Suppressor macrophage treated with lipopolysaccharide for 1 hour (primary cell): ENCODE measurements at places on chromosomes 6 and 20.

DNA sequence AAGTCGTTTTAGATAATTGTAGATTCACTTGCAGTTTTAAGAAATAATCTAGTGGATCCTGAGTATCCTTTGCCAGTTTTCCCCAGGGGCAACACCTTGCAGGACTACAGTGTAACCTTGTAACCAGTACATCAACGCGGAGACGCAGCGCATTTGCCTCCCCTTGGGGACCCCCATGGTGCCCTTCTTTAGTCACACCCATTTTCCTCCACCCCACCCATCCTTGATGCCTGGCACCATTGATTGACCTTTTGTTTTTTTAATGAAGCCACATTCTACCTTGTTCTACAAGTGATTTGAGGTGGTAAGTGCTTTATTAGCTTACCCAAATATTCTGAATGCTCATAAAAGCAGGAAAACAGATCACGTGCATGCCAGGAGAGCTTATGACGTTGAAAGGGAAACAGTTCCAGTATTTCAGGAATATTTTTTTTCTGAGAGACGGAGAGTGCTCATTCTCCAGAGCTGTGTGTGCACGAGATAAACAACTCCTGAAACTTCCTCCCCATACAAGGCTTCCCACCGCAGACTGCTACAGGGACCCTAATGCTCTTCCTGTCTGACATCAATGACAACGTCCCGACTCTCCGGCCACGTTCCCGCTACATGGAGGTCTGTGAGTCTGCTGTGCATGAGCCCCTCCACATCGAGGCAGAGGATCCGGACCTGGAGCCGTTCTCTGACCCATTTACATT, 35.7 kb downstream of the CDH26 start:
- DNase-seq: no peak

DNA sequence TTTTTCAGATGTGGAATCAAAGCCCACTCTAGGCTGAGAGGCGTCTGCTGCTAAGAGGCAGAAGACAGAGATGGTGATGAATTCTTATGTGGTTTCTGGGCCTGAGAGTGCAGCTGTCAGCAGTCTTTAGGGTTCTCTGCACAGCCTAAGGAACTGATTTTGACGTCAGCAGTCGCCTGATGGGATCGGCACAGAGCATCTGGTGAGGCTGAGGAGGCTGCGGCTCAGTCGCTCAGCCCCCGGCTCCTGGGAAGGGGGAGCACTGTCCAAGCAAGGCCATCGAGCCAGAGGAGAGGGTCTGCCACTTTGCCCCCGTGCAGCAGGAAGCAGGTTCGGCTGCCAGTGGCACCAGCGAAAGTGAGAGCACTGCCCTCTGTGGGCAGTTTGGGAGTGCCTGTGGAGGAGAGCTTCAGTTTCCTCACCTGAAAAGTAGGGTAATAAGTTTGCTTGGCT, 92.5 kb downstream of the TCP11 start:
- peak; percentile 75 for DNase-seq

GRCh38 chr6:148103436-148103835, 239.2 kb upstream of the SASH1 start:
- DNase-seq: no peak

GRCh38 chr6:13375360-13375878, 47.1 kb upstream of the TBC1D7 start:
- DNase-seq: no peak

DNA sequence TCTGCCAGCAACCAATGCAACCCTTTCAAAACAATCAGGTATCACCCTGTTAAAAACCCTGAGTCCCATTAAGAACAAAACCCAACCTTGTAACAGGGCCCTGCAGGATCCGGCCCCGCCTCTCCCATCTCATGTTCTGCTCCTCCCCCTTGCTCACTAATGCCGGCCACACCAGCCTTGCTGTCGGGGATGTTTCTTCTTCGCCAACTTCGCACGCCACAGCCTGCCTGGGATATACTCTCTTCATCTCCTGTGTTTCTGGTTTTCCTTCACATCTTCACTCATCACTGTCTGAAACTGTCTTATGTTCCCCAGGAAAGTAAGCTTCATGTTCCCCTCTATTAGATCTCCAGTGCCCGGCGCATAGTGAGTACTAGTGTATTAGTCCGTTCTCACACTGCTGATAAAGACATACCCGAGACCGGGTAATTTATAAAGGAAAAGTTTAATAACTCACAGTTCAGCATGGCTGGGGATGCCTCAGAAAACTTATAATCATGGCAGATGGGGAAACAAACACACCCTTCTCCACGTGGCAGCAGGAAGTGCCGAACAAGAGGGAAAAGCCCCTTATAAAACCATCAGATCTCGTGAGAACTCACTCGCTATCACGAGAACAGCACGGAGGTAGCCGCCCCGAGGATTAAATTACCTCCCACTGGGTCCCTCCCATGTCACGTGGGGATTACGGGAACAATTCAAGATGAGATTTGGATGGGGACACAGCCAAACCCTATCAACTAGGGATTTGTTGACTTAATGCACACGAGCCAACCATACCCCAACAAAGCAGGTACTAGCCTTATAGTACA, 5.1 kb downstream of the TP53RK start:
- no peak for DNase-seq

- no peak for DNase-seq
These were observed 25.8 kb downstream of the BCAS4 start for GRCh38 chr20:50820515-50821256.

DNA sequence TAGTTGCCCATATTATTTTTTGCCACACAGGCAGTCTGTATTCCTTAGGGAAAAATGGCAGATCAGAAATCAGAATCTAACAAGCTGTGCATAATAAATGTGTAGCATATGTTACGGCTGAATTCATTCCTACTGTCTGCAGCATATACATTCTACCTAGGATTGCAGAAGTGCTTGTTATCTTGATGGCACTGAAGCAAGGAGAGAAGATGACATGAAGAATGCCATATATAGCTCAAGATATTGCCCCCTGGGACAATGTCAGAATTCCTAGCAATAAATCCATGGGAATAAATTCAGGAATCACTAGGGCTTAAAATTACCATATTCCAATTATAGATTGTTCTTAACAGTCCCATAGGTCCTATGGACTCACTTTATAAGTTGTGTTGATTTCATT, 293.0 kb upstream of the CNR1 start:
- no peak for DNase-seq

GRCh38 chr6:68497927-68498326, 137.2 kb upstream of the ADGRB3 start:
- DNase-seq: no peak

- no peak for DNase-seq
These were observed 107.3 kb downstream of the EPB41L2 start for GRCh38 chr6:130955755-130956154.

- peak; percentile 68 for DNase-seq
These were observed 73.1 kb downstream of the OR2B2 start for GRCh38 chr6:27838945-27839625.

GRCh38 chr6:160438481-160438880, 90.3 kb downstream of the SLC22A3 start:
- no peak for DNase-seq

- DNase-seq: no peak
These were observed 10.0 kb downstream of the BPHL start for GRCh38 chr6:3128356-3129108.

- DNase-seq: peak; percentile 57
These were observed 46.1 kb downstream of the LYRM4 start for GRCh38 chr6:5214570-5215052.

- DNase-seq: no peak
These were observed 628.2 kb downstream of the COL12A1 start for GRCh38 chr6:74577619-74578018.
